CD4-positive, alpha-beta T cell treated with Interleukin-10 for 1 hour (primary cell): ENCODE measurements at places on chromosomes 2 and 18.

DNA sequence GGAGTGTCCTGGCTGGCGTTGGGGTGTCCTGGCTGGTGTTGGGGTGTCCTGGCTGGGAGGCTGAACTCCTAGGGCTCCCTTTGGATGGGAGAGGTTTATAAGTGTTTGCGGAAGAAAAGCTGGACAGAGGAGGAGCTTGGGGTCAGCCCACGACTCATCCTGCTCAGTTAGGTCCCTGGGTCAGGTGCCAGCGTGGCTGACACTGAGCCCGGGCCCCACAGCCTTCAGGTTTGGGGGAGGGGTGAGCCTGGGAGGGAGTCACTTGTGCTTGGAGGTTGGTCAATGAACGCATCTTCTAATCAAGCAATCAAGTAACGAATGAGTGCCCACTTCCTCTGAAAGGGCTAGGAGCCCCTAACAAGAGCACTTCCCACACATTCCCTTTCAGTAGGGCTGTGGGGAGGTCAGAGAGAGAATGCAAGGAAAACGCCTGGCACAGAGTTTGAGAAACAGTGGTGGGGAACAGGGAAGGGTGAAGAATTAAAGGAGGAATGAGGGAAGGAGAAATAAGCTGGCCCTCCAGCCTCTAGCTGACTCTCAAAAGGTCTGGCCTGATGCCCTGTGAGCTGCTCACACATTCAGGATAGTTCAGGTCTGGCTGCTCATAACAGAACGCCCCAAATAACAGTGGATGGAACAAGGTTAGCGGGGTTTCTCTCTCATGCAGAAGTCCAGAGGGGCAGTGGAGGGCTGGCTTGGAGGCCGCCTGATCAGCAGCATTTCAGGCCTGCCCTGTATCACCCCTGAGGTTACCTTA lies 670 bp downstream of the KCNIP3 start:
- DNase-seq: no peak

DNA sequence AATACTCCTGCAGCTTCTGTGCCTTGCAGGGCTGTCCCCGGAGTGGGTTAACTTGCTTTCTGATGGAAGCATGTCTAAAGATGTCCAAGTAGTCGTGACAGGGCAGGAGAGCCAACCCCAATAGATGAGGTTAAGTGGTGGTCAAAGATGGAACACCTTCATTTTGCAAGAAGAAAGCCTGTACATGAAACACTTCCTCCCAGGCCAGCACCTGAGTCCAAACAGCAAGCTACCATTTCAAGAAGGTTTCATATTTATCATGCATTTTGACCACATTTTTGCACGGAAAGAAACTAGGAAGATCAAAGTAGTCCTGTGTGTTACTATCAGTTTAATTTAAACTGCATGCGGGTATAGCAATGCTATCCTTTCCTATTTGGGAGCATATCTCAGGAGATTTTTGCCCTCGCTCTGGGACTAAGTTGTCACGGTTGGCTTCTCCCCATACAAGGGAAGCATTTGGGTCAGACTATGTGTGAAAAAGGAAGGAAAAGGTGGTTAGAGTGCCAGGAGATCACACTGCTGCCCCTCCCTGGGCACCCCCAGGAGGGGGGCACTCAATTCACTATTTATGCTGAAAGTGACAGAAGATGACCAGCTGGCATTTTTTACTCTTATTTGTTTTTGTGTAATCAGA lies 187.6 kb downstream of the ZNF521 start:
- no peak for DNase-seq

DNA sequence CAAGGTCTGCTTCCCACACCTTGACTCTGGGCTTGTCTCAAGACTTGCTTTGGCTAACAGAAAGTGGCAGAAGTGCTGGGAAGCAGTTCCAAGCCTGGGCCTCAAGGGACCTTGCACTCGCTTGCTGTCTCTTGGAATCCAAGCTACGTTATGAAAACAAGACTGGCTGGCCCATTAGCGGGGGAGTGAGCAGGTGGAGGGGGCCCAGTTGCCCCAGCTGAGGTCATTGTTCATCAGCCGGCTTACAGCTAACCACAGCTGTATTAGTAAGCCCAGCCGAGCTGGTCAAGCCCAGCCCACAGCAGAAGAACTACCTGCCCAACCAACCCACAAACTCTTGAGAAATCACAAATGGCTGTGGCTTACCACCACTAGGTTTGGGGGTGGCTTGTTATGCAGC lies 63.1 kb downstream of the MARCO start:
- DNase-seq: no peak

DNA sequence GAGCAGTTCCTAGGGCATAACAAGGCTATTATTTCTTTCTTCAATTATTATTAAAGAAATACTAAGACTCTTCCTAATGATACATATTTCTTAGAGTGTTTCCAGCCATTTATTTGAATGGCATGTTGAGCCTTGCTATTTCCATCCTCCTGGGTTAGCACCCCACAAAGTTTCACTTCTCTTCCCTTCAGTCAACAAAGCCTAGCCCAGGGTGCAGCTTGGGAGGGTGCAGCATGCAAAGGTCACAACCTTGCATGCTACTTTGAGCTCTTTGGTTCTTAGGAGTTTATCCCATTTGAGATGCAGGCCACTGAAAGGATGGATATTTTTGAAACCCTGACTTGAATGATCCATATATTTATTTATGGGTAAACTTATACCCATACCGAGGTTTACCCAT lies 454.4 kb upstream of the MEIS1 start:
- no peak for DNase-seq

DNA sequence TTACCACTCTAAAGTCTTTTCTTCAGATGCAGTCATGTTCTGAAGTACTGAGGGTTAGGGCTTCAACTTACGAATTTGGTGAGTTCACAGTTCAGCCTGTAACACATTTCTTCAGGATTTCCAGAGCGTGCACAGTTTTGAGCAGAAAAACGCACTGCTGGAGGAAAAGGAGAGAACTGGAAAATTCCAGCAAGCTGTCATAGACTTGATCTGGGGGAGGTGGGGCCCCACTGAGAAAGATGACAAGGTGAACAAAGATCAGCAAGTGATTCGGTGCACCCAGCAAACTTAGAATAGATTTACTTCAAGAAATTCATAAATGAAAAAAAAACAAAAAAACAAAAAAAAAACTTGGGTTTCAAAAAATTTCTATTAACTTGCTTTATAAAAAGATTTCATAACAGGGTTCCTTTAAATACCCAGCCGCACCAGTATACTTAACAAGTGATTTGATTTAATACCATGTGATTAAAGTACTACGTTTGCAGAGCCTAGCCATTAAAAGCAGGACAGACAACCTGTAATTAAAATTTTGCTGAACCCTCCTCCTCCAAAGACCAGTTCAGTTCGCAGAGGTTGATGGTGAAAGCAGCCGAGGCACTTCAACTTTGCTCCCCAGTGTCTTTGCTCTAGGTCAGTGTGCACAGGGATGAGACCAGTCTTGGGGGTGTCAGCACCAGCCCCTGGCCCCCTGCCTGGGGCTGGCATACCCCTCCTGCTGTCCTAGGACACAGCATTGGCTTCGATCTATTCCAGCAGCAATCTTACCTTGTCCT lies 30.5 kb downstream of the CTIF start:
- no peak for DNase-seq

DNA sequence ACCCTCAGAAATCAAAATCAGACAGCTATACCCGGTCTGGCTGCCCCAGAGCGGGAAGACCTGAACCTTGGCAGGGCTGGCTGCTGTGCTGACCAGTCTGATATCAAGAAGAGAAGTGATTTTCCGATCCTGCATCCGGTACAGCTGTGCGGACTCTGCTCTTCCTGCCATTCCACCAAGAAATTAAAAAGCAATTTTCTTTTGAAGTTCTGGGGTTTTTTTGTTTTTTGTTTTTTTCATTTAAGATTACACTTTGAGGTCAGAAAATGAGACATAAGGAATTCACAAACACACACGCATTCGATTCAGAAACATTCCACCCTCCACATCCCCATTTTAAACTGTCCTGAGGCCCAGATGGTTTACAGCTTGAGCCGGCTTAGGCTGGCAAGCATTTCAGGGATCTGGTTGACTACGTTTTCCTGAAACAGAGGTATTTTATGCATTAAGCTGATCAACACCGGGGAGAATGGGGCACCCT lies 156.5 kb downstream of the COL6A3 start:
- DNase-seq: no peak

- DNase-seq: no peak
Measured at GRCh38 chr18:74817576-74817975, 219.9 kb downstream of the ZNF407 start.

GRCh38 chr2:96556441-96557330 lies 20.1 kb downstream of the ARID5A start:
- DNase-seq: peak; percentile 19

DNA sequence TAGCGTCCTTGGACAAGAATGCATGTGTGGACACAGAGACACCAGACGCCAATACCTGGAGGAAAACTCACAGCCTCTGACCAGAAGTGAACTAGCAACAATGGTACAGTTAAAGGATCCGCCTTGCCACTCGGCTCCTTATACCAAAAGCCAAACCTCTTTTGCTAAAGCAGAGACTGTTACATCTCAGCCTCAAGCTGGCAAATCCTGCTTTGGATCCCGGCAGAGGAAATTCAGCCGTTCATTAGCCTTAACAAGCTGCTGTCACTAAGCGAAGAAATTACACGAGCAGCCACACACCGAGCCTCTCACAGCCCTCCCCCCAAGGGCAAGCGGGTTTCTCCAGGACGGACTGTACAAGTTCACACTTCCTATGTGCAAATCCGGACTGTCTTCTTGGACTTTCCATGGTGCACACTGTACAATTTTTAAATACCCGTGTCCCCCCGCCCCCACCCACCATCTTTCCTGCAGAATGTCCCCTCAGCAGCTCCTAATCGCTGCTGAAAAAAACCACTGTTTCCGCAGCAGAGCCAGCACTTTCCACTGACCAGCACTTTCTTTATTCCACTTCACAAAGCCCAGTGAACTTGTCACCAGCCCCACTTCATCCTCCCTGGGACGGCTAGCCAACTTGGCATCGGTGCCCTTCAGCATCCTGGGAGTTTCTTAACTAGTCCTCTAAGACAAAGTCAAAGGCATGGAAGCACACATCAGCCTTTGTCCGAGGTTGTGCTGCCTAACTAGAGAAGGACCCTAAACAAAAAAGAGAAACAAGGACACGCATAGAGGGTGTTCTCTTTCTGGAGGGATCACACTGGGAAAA lies 1.5 kb downstream of the KLF7 start:
- DNase-seq: peak; percentile 43

DNA sequence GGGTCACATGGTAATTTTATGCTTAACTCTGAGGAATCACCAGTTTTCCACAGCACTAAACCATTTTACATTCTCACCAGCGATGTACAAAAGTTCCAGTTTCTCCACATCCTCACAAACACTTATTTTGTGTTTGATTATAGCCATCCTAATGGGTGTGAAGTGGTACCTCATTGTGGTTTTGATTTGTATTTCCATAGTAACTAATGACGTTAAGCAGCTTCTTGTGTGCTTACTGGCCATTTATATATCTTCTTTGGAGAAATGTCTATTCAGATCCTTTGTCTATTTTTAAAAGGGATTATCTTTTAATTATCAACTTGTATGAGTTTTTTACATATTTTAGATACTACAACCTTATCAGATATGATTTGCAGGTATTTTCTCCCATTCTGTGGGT lies 42.0 kb downstream of the CCDC150 start:
- no peak for DNase-seq

- DNase-seq: no peak
Measured at GRCh38 chr18:63067939-63068338, 251.6 kb downstream of the BCL2 start.

GRCh38 chr18:76803413-76803812 lies 18.9 kb upstream of the ZNF236 start:
- DNase-seq: no peak

DNA sequence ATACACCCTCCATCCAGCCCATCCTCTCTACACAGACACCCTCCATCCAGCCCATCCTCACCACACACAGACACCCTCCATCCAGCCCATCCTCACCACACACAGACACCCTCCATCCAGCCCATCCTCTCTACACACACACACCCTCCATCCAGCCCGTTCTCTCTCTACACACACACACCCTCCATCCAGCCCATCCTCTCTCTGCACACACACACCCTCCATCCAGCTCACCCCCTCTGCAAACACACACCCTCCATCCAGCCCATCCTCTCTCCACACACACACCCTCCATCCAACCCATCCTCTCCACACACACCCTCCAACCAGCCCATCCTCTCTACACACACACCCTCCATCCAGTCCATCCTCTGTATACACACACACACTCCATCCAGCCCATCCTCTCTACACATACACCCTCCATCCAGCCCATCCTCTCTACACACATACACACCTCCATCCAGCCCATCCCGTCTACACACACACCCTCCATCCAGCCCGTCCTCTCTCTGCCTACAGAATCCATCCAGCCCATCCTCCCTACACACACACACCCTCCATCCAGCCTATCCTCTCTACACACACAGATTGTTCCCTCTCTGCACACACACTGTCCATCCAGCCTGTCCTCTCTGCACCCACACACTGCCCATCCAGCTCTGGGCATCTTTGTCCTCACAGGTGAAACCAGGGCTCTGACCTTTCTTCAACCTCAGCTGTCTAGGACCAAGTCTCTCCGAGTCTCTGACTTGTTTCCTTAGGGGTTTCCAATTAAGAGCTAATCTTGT lies 81.2 kb downstream of the EIPR1 start:
- no peak for DNase-seq

DNA sequence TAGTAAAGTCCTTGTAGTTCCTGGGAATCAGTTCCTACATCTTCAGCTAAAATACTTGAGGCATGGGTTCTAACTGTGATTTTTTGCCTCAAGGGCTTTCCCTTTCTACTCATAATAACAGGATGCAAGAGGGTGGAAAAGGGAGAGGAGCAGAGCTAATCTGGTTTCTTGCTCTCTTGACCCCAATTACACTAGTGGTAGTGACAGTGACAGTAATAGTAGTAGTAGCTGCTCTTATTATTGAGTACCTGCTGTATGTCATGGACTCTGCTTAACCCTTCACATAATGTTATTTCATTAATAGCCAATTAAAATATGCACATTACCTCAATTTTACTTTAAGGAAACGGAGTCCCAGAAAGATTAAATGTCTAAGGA lies 214.8 kb upstream of the HNRNPA3 start:
- no peak for DNase-seq

GRCh38 chr2:64847930-64848329 lies 141.3 kb upstream of the SLC1A4 start:
- DNase-seq: no peak

- DNase-seq: no peak
Measured at GRCh38 chr2:210224591-210224940, 681 bp downstream of the ACADL start.

DNA sequence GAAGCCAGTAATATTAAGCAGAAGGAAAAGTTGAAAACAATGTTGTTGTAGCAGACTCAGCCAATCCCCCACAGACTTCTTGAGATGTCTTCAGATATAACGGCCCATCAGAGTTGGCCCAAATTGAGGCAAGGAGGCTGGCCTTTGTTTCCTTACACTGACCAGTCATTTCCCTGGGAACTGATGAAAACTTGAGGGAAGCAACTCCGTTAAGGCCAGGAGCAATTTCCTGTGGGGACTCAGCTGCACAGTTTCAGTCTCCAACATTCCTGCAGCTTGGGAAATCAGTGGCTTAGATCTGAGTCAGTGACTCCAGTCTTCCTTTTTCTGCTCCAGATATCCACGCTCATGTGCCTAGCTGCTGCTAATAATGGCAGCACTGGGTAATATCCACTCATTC lies 75.7 kb downstream of the FTCDNL1 start:
- DNase-seq: no peak

- DNase-seq: no peak
Measured at GRCh38 chr2:236702657-236703372, 133.2 kb downstream of the ACKR3 start.

- DNase-seq: no peak
Measured at GRCh38 chr2:132703396-132703795, 33.4 kb upstream of the LYPD1 start.
